ENCODE measurements at places on chromosomes 7 and 10.

GRCh38 chr7:18426564-18427226, 68.9 kb upstream of the HDAC9 start:
- no peak for DNase-seq

DNA sequence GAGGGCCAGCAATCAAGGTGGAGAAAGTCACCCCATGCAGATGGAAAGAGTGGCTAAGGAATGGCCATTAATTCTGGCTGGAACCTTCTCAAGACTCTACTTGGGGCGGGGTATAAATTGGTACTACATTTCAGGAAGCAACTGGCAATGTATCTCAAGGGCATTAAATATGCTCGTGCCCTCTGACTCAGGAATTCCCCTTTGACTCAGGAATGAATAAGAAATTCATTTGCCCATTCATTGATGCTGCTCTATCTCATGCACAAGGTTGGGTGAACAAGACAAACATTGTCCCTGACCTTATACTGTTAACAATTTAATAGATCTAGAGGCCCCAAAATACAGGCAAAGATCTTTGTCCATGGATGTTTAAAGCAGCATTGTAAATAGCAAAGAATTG, 188.1 kb downstream of the MYOF start:
- DNase-seq, result no peak

GRCh38 chr10:96765406-96766240, 45.3 kb upstream of the PIK3AP1 start:
- peak; percentile 72 for DNase-seq

GRCh38 chr10:110413049-110413783, 84.5 kb upstream of the DUSP5 start:
- DNase-seq, result no peak

DNA sequence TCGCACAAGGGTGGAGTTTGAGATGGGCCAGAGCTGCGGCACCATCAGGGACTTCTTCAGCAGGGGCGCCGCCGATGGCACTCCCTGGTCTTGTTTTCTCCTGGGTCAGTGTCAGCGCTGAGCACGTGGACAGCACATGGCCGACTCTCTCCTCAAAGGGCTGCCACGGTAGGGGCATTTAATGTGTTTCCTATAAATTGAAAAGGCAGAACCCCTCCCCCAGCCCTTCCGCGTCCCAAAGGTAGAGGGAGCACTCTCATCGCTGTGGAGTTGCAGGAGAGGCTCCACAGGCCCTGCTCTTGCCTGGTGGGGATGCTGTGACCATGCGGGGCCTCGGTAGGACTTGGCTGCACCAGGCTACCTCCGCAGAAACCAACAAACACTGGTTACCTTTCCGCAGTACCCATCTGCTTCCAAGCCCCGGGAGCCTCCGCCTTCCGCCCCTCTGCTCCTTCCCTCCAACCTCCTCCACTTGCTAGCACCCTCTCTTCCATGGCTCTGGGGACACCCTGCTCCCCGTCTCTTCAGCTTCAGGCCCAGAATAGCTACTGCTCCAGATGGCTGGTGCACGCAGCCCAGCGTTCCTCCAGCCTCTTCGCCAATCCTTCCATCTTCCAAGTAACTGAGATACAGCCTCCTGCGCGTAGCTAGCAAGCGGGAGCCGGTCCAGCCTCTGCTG, 166.3 kb upstream of the ADCY1 start:
- DNase-seq, result no peak

GRCh38 chr7:2002561-2003450, 229.9 kb downstream of the MAD1L1 start:
- DNase-seq, result no peak

DNA sequence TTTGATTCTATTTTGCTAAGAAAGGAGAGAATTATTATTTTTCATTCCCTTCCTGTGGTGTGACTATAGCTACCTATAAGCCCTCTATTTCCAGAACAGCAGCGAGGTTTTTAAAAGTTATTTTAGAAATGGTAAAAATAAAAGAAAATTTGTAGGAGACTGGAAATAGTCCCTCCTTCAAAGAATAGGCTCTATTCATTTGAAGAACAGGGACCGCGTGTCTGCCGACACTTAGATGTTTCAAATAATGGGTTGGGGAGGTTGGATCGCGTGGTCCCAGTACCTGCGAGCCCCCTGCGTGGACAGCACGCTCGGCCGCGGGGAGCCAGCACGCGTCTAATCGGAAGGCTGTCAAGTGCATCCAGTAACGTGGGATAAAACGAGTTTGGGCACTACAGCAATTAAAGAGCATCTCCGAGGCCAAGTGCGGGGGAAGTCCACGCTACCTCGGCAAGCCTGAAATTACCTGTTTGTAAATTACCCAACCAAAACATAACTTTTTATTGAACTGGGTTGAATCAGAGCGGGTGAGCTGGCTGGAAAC, 1.0 kb downstream of the CACNA2D1 start:
- no peak for DNase-seq

GRCh38 chr10:12531305-12532220, 182.2 kb downstream of the CAMK1D start:
- no peak for DNase-seq

- DNase-seq, result no peak
Measured at GRCh38 chr7:71739520-71740173, 607.7 kb downstream of the GALNT17 start.

DNA sequence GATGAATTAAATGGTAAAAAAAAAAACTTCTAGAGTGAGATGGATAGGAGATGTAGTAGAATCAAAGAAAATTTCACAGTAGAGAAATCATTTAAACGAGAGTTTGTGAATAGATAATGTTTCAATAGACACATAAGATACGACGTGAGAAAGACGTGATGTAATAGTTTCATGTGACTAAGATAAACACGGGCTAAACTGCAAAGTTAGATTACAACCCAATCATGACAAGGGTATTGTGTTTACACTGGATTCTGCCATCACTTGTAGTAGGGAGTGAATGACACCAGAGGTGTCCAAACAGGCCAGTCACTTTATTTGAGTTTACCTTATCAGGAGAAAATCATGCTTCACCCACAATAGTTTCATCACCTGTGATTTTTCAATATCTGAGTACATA, 21.6 kb downstream of the SEMA3D start:
- no peak for DNase-seq

- no peak for DNase-seq
Measured at GRCh38 chr7:158183431-158183830, 404.2 kb downstream of the PTPRN2 start.

DNA sequence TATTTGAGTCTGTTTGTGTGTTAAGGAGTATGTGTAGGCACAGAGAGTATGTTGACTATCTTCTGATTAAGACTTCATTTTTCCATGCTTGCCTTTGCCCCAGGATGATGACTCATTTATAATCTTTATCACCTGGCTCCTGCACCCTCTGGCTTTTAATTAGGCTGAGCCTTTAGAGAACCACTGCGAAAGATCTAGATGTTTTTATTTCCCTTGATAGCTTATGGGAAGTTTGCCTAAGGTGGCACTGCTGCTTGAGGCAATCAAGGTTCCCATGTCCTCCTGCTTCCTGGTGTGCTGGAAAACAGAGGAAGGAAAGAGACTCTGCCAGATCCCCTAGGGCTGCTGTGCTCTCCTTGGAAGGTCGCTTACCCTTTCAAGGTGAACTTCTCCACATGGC, 114.6 kb downstream of the ARL4A start:
- no peak for DNase-seq

GRCh38 chr7:27964820-27965219, 215.8 kb downstream of the JAZF1 start:
- DNase-seq, result no peak
